ENCODE measurements at places on chromosomes 2 and 18.

GRCh38 chr2:237293978-237294377, 120.0 kb downstream of the COL6A3 start:
- no peak overlapping the region for H3K4me3 ChIP-seq
- peak overlapping the region; percentile 26 for H3K27ac ChIP-seq
- H3K4me1 ChIP-seq, result peaks cover 35% of the 10 kb centered on the region
- no peak for DNase-seq
- no peaks in the 10 kb centered on the region for H3K36me3 ChIP-seq

- H3K27ac ChIP-seq, result no peak overlapping the region
- no peaks in the 10 kb centered on the region for H3K36me3 ChIP-seq
- H3K27me3 ChIP-seq, result no peaks in the 10 kb centered on the region
- peaks cover 7% of the 10 kb centered on the region for H3K4me1 ChIP-seq
These were observed 282.4 kb upstream of the RAB12 start for GRCh38 chr18:8326763-8327394.

DNA sequence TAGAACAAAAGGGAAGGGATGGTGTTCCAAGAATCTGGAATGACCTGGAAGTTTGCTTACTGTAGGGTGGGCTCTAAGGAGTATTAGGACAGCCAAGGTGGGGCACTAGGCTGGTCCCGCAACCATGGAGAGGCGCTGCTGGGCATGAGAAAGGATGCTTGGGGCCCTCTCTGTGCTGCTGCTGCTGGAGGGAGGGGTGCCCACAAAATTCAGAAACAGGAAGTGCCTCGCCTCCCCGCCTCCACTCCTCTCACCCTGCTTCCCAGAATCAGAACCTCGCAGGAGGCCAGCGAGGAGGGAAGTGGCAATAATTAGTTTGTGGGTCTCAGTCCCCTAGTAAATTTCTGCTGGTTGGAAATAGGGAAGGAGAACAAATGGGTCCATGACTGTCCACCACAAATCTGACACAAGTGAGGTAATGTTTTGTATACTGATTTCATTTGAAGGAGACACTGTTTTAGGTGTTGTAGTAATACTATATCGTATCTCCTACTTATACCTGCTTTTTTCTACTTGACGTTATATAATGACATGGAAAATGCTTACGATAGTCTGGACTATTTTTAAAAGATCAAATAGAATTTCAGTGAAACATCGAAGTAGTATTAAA, 7.9 kb upstream of the PDCL3 start:
- no peak overlapping the region for H3K4me3 ChIP-seq
- no peaks in the 10 kb centered on the region for H3K36me3 ChIP-seq
- no peak for DNase-seq
- H3K4me1 ChIP-seq, result no peaks in the 10 kb centered on the region
- H3K27me3 ChIP-seq, result no peaks in the 10 kb centered on the region

GRCh38 chr2:68912111-68912510, 40.6 kb downstream of the GKN2 start:
- H3K27me3 ChIP-seq, result no peaks in the 10 kb centered on the region
- no peaks in the 10 kb centered on the region for H3K4me1 ChIP-seq
- H3K4me3 ChIP-seq, result no peak overlapping the region
